Adrenal gland (tissue), 19 donors: ENCODE measurements at places on chromosomes 4 and X.

- no peak for DNase-seq
Measured at GRCh38 chrX:9467751-9468150, 2.9 kb downstream of the TBL1X start.

DNA sequence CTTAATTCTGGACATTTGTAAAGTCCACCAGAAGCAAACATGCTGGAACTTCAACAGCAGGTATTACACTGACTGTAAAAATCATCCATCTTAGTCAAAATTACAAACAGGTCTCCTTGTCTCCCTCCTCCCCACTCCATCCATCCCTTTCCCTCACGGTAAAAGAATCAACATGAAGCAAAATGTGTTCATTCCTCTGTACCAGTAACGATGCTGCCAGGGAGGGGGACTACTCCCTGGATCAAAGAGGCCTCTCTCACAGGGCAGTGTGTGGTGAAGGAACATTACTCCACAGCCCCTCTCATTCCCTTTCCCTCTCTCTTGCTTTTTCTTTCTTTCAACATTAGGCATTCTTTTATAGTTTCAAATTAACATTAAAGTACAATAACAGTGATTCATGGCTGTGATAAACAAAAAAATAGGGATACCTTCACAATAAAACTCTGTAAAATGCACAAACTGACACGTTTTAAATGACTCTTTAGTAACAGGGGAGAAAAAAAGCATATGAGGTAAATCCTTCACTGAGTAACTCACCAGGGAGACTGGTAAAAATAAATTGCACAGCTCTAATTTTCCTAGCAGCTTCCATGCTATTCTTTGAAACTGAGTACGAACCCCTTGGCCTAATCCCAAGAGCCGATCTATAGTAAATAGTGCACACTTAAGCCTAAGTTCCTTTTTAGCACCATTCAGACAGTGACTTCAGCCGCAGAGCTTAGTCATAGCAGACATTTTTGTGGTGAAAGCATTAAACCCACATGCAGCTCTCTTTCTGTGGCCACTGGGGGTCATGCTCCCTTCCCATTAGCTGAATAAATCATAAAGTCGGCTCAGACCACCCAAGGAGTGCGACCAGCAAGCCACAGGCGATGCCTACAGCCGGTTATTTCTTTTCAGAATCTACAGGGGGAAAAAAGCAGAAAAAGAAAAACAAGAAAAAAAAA is 215.6 kb upstream of the GYPA start:
- peak; percentile 27 for DNase-seq

DNA sequence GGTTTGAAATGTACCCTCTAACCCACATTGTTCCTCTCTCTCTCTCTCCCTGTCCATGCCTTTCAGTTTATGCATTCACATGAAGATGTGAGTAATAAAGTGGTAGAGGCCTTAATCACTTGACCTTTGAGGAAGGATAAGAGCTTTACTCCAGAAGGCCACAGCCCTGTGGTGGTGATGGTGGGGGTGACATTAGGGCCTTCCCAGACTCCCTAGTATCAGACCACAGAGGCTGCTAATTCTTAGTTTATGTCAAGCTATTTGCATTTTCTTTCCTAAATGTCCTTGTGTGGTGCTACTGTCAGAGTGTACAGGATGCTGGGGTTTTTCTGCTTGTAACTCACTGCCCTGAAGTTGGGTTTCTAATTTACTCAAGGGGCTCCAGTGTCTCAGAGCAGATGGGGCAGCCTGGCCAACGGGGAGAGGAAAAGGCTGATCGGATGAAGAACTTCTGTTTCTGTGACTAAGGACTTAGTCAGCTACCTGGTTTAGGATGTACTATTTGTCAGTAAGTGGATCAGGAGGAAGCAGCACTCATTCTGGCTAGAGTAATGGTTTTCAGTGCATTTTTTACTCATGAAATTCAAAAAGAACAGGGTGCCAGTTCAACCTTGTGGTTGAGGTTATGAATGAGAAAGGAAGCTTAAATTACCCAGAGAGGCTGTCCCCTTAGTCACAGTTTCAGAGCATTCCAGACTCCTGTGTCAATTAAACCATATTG is 509.6 kb upstream of the DIPK2B start:
- DNase-seq, result no peak

GRCh38 chr4:88357262-88357661 is 21.4 kb upstream of the HERC6 start:
- no peak for DNase-seq

GRCh38 chr4:16715482-16715881 is 183.0 kb downstream of the LDB2 start:
- no peak for DNase-seq

- DNase-seq, result no peak
Measured at GRCh38 chrX:76538860-76539259, 111.3 kb downstream of the MAGEE1 start.

GRCh38 chr4:181682367-181683047 is 560.7 kb upstream of the TENM3 start:
- DNase-seq, result no peak

DNA sequence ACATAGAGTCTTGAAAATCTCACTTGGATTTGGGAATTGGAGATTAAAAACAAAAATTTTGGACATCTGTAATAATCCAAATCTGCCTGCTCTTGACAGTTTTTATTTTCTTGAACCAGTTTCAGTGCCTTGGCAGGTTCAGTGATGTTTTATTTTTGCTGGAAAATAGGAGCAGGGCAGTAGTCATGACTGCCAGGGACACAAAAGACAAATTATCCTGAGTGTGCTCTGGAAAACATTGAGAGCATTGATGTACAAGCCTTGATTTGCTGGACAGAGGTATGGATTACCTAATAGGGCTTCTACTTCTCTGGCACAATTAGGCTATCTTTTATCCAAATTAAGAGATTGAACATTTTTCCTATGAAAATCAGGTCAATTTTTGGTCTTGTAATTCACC is 123.4 kb upstream of the SFRP2 start:
- no peak for DNase-seq

DNA sequence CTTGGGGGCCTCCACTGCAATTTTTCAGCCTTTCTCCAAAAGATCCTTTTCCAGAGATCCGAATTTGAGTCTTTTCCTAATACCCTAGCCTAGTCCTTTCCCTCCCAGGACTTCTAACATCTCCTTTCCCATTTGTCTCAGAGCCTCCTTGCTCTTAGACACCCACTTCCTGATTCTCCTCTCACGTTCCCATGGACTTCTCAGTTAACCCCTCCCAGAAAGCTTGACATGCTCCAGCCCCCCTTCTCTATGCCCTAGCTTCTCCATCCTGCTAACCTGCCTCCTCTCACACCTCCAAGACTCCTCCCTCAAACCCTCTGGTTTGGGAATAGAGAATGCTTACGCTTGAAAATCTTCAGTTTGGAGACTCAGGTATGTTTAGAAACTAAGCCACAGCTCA is 2.5 kb downstream of the UBA1 start:
- DNase-seq, result no peak

DNA sequence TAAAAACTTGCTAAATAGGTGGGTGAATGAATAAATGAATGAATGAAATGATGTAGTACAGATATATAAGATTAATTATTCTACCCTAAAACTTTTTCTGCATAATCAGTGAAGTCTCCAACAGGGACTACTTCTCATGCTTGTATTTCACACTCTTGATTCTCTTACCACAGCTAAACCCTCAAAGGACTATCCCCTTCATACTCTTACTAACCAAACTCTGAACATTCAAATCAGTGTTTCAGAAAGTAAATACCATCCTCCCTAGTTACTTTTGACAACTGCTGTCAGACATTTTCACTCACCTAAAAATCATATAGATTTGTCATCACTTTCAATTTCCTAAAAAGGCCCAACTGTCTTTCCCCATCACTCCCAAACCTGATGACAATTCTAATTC is 234.3 kb upstream of the HHIP start:
- no peak for DNase-seq
